CD8-positive, alpha-beta memory T cell (primary cell): ENCODE measurements at places on chromosomes 4 and X. TPM values are rescaled to one million over a fixed set of nuclear protein-coding genes. Genes with fewer than 3 reads are reported as not detected.

The TMEM164 gene
- total RNA-seq: 13.2 TPM

The USP51 gene
- total RNA-seq: 0.89 TPM

DNA sequence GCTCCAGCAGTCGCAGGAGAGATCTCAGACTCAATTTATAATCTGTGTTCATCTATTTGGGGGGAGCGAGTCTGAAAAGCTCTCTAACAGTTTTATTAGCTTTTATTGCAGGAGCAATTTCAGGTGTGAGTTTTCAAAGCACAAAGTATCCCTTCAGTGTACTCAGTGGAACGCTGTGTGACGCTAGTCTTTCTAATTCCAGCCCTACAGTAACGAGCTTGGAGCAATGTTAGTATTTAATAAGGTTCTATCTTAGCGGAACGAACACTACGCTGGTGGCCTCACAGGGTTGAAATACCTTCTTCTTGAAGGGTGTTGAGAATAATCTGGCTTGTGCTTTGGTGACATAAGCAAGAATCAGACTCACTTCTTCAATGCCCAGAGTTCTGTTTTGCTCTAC, 8.4 kb downstream of the HS3ST1 start:
- H3K27ac ChIP-seq: no peak overlapping the region
- no peak for DNase-seq
- H3K4me1 ChIP-seq: no peaks in the 10 kb centered on the region
- no peaks in the 10 kb centered on the region for H3K27me3 ChIP-seq

DNA sequence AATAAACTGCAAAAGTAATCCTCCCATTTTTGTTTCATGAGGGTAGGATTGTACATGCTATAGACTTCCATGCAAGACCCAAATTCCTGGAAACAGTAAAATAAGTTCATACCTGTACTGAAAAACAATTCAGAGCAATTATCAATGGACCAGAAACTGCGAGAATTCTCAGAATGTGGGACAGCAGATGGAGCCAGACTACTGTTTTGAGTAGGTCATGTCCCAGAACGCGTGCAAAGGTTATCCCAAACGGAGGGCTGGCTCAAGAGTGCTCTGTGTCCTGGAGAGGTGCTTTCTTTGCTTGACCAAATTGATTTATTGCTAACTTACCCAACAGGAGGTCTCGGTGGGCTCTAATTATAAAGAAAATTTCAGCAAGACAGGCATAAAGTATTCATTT, 1.7 kb upstream of the MAGEH1 start:
- H3K4me1 ChIP-seq: peaks cover 4% of the 10 kb centered on the region
- no peak for DNase-seq
- no peaks in the 10 kb centered on the region for H3K36me3 ChIP-seq

DNA sequence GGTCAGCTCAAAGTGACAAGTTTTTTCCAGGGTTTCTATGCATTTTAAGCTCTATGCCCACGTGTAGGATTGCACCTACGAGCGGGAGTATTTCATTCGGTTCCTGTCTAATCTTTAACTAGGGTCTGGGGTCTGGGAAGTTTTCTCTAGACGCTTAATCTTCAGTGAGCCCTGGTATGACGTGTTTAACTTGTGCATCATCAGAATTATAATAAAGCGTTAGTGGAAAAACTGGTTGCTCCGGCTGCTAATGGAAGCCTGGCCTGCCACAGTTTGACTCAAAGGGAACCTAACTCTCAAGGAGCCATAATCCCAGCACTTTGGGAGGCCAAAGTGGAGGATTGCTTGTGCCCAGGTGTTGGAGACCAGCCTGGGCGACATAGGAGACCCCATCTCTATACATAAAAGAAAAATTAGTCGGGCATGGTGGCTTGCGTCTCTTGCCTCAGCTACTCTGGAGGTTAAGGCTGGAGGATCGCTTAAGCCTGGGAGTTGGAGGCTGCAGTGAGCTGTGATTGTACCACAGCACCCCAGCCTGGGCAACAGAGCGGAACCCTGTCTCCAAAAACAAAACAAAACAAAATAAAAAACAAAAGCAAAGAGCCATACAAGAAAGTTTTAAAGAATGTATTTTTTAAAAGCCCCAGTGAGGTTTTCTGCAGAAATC, 30.2 kb downstream of the ARSD start:
- H3K4me1 ChIP-seq: no peaks in the 10 kb centered on the region
- no peak overlapping the region for H3K27ac ChIP-seq
- no peak for DNase-seq

DNA sequence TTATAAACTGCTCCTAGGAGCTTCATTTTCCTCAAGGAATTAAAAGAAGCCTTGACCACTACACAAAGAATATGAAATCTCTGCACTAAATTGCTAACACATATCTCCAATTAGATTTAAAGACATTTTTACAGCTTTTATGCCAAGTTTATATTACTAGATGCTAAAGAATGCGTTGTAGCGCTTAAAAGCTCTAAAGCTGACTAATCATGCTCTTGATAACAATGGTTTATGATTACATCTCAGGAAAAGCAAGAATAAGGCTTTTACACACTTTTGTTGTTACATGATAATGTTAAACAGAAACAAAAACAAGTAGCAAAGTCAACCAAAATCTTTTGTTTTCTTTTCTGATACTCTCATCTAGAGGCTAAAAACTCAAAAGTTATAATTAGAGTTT, 44.7 kb downstream of the SLC10A7 start:
- H3K4me3 ChIP-seq: no peak overlapping the region
- no peak for DNase-seq
- H3K27ac ChIP-seq: no peak overlapping the region
- no peaks in the 10 kb centered on the region for H3K36me3 ChIP-seq
- H3K27me3 ChIP-seq: no peaks in the 10 kb centered on the region
- H3K4me1 ChIP-seq: no peaks in the 10 kb centered on the region

The DIPK2B gene
- total RNA-seq: not detected

The GNRHR gene
- not detected for total RNA-seq

GRCh38 chr4:76883147-76883546, 14.8 kb downstream of the SOWAHB start:
- H3K4me3 ChIP-seq: no peak overlapping the region
- no peaks in the 10 kb centered on the region for H3K27me3 ChIP-seq
- H3K27ac ChIP-seq: no peak overlapping the region
- no peak for DNase-seq

- no peaks in the 10 kb centered on the region for H3K4me1 ChIP-seq
- no peak overlapping the region for H3K4me3 ChIP-seq
- no peaks in the 10 kb centered on the region for H3K36me3 ChIP-seq
- no peak overlapping the region for H3K27ac ChIP-seq
- DNase-seq: no peak
Observed at GRCh38 chrX:69503228-69503781, 821 bp upstream of the NALF2 start.

- H3K27ac ChIP-seq: no peak overlapping the region
- no peaks in the 10 kb centered on the region for H3K27me3 ChIP-seq
- H3K4me1 ChIP-seq: no peaks in the 10 kb centered on the region
- H3K36me3 ChIP-seq: peaks cover 16% of the 10 kb centered on the region
Observed at GRCh38 chr4:87122252-87122651, 98.2 kb downstream of the KLHL8 start.

- no peaks in the 10 kb centered on the region for H3K27me3 ChIP-seq
- H3K27ac ChIP-seq: no peak overlapping the region
- no peaks in the 10 kb centered on the region for H3K4me1 ChIP-seq
- H3K4me3 ChIP-seq: no peak overlapping the region
- no peak for DNase-seq
Observed at GRCh38 chr4:79237851-79238250, 88.0 kb downstream of the NAA11 start.

The SPATA18 gene
- total RNA-seq: 0.35 TPM

The PRDM8 gene
- total RNA-seq: 10.9 TPM

- no peak overlapping the region for H3K4me3 ChIP-seq
- no peak overlapping the region for H3K27ac ChIP-seq
- H3K4me1 ChIP-seq: no peaks in the 10 kb centered on the region
- no peaks in the 10 kb centered on the region for H3K27me3 ChIP-seq
- H3K36me3 ChIP-seq: no peaks in the 10 kb centered on the region
Observed at GRCh38 chr4:183149616-183150539, 50.8 kb downstream of the WWC2 start.

- DNase-seq: no peak
- H3K4me1 ChIP-seq: no peaks in the 10 kb centered on the region
- no peak overlapping the region for H3K4me3 ChIP-seq
Observed at GRCh38 chr4:112058433-112058832, 86.8 kb upstream of the FAM241A start.
